ENCODE measurements at places on chromosomes 1 and 21.
A peak's percentile ranks its signal among the peaks of the same experiment; 100 is the strongest.

DNA sequence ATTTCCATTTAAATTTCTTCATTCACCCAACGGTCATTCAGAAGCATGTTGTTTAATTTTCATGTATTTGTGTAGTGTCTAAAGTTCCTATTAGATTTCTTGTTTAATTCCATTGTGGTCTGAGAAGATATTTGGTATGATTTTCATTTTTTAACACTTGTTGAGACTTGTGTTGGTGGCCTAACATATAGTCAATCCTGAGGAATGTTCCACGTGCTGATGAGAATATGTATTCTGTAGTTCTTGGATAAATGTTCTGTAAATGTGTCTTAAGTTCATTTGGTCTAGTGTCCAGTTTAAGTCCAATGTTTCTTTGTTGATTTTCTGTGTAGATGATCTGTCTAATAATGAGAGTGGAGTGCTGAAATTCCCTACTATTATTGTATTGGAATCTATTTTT, 22.7 kb upstream of the LCE5A start:
- no peak for DNase-seq

DNA sequence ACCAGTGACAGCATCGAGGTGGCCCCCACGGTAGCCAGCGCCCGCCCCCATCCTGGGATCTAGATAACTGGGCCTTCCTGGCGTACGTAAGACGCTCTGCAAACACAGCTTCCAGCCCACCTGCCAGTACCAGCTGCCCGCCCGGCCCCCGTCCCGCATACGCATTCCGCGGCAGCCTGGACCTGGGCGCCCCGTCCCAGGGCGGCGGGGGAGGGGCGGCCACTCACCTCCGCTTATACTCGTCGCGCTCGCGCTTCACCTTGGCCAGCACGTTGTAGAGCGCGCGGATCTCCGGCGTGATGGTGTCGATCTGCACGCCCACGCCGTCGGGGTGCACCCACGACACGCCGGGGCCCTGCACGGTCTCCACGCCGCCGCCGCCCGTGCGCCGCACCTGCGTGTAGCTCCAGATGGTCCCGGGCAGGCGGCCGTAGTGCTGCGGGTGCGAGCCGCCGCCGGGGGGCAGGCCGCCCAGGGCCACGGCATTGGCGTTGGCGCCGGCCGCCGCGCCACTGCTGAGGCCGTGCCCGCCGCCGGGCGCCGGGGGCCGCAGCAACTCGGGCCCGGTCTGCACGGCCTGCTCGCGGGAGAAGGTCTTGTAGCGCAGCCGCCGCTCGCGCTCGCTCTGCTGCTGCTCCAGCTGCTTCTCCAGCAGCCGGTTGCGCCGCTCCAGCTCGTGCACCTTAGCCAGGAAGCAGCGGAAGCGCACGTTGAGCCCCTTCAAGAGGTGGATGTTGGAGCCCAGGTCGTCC, 859 bp downstream of the IFFO2 start:
- DNase-seq = peak; percentile 34

DNA sequence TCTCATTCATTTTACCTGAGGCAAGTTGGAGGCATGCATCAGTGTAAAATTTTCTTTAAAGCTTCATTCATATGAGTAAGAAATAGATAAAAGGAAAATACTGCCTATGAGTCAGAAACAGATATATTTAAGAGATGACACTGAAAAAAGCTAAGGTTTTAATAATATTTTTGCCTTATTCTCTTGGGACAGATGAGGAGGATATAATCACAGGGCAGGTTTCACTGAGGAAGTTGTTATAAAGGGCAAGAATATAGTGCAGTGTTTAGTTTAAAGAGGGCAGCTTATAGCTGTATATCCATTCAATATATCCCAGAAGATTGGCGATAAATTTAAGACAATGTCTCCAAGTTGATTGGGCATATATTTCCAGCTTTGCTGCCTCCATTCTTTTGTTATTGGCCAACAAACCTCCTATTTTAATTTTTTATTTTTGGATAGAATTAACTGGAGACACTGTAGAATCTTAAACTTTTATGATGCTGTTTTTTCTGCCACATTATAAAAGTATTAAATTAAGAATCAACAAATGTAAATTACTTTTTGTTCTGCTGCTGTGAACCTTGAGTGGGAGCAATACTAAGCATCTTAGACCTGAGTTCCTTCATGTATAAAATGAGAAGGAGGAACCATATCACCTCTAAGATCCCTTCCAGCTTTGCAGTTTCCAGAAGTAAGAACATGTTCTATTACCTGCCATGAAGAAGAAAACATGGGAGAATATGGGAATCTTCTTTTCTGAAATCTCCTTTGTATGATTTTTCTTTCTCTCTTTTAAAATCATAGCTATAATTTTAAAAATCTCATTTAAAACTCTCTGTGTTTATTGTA, 171.6 kb downstream of the S1PR1 start:
- DNase-seq = no peak

DNA sequence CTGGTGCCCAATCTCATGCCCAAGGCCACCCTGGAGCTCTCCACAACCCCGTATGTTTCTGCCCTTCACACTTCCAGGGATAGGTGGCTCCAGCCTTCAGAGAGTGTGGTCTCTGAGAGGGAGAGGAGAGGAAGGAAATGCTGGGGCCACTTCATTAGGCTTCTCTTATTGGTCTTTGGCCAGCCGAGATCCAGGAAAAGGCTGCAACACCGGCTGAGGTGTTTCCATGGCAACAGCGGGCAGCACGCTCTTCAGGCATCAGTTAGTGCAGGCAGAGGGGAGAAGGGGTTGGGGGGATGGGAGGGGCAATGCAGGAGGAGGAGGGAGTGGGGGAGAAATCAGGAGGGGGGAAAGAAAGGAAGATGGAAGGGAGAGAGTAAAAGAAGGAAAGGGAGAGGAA, 275.1 kb upstream of the GJB5 start:
- DNase-seq = no peak

- DNase-seq = no peak
Measured at GRCh38 chr1:156211243-156211642, 1.6 kb upstream of the PMF1 start.

GRCh38 chr1:94783342-94784189, 36.6 kb upstream of the SLC44A3 start:
- no peak for DNase-seq

DNA sequence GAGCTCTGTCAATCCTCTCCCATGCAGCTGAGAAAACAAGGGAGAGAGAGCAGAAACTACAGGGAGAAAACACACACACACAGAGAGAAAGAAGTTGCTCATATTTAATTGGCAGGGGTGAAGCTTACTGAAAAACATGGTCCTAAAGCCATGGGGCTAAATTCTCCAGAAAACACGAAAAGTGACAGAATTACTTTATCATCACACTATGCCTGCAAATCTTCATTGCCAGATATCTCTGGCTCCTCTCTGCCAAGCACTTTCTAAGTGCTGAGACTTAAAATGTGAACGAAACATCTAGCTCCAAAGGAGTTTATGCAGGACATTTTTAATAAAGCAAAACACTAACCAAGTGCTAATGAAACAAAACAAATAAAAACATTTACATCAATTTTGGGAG, 134.1 kb downstream of the DAB1 start:
- no peak for DNase-seq

DNA sequence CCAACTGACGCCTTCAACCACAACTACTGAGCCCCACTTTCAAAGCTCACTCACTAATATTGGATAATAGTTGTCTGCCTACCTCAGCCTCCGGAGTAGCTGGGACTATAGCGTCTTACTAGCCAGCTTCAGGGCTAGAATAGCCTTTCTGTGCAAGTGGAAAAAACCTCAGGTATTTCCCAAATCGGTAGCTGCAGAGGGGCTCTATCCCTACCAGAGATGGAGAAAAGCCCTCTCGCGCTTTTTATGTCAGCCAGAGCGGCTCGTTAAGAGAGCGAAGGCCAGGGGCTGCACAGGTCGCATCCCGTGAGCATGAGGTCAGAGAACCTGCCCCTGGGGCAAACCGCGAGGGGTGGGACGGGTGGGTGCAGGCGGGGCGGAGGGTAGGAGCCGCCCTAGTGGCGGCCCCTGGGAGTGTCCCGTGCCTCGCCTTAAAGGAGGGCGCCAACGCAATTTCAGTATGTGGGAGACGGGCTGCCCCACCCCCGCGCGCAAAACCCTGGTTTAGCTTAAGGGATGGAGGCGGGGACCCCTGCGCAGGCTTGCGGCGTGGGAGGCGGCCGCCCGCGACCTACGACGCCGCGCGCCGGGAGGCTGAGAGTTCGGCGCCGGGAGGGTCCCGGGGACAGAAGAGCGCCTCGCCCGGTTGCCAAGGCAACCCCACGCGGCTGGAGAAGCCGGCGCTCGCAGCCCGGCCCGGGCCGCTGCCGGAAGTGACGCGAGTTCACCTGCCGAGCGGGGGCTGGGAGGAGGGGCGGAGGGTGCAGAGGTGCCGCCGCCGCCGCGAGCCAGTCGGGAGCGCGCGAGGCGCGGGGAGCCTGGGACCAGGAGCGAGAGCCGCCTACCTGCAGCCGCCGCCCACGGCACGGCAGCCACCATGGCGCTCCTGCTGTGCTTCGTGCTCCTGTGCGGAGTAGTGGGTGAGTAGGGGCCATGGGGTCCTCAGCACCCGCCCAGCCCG, at the start of gene CXADR:
CXADR (plus strand) TSS at position 791 of the 961 bp plus-strand sequence; CDS start at position 878, 87 bp downstream.
- DNase-seq = peak; percentile 60

DNA sequence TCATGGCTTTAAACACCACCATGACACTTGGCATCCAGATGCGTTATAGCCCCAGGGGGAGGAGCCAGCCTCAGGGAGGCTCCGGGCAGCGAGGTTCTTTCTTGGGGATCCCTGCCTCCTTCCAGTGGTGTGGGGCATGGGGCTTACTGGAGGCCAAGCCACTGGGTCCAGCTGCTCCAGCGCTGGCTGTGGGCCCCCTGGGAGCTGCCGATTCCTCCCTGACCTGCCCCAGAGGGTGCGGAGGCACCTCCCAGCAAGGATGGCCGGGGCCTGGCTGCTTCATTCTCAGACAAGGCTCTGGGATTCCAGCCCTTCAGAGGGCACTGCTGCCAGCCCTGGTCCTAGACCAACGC, 159.3 kb downstream of the PEX14 start:
- no peak for DNase-seq
